ENCODE measurements at places on chromosomes 2 and 18.

- no peak for DNase-seq
Measured at GRCh38 chr2:42327125-42327524, 33.9 kb downstream of the COX7A2L start.

DNA sequence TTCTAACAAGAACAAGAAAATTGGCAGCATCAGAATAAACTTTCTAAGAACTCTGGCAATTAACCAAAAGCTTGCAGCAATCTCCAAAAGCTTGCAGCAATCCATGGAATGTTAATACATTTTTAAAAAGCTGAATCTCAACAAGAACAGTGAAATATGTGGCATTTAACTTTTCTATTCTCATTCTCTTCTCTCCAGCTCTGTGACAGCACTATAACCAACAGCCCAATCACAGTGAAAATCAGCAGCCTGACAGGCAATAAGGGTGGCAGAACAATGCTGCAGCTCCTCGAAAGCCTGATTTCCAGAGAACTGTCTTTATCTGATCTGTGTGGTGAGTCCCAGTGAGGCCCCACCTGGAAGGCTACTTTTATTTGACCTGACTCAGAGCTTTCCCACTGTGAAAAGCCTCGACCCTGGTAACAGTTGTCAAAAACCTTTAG is 60.0 kb downstream of the TMEM131 start:
- DNase-seq: no peak

DNA sequence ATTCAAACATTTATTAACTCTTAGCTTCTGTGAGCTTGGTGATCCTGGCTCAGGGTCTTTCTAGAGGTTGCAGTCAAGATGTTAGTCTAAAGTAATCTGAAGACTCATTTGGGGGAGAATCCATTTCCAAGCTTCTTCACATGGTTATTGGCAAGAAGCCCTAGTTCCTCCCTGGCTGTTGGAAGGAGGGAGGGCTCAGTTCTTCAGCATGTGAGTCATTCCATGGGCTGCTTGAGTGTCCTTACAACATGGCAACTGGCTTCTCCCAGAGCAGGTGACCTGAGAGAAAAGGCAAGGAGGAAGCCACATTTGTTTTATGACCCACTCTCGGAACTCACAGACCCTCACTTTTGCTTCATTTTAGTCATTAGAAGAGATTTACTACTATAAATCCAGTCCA is 10.6 kb upstream of the C2orf74 start:
- DNase-seq: no peak

DNA sequence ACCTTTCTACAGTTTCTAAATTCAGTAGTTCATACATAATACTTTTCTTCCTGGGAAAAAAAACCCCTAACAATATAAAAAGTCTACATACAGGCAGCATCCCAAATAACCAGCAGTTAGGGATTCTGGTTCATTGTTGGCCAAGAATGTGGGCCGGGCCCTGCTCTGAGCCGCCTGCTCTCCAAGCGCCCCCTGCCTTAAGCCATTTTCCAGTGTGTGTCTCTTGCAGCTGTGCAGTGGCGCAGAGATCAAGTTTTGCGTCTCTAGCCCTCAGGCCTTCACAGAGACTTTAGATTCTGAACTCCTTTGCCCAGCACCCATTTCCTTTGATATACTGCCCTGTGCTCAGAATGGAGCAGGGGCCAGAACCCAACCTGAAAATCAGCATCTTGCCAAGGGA is 32.9 kb downstream of the RMC1 start:
- no peak for DNase-seq

DNA sequence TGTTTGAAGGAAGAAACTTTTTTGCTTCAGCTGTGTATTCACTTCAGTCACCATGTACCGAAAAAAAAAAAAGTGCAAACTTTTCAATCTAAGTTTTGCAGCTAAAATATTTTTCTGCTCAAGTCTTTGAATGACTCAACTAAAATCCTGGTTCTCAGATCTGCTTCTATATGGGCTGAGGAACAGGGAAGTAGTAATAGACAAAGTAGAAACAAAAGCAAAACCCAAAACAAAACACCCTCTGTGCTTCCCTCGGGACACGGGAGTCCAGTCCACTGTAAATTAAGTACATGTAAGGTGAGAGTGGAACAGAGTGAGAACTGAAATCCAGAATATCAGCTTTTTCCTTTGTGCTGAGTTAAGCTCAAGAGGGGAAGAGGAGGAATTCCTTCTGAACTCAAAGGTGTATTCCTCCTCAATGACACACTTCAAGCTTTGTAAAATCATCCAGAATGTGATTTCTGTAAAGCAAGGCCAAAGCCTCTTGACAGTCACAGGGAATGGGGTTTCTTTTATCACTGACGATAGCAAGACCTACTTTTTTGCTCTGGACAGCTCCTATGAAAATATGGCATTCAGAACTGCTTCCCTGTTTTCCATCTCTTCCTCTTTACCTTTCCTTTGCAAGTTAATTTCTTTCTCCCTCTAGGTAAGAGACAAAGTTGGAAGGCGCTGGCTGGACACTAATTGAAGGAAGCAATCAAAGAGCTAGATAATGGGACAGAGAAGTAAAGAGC is 433.5 kb upstream of the MMADHC start:
- no peak for DNase-seq

- DNase-seq: no peak
Measured at GRCh38 chr2:20423847-20424246, 23.0 kb upstream of the RHOB start.

- DNase-seq: no peak
Measured at GRCh38 chr2:119608553-119608952, 64.3 kb downstream of the CFAP221 start.

DNA sequence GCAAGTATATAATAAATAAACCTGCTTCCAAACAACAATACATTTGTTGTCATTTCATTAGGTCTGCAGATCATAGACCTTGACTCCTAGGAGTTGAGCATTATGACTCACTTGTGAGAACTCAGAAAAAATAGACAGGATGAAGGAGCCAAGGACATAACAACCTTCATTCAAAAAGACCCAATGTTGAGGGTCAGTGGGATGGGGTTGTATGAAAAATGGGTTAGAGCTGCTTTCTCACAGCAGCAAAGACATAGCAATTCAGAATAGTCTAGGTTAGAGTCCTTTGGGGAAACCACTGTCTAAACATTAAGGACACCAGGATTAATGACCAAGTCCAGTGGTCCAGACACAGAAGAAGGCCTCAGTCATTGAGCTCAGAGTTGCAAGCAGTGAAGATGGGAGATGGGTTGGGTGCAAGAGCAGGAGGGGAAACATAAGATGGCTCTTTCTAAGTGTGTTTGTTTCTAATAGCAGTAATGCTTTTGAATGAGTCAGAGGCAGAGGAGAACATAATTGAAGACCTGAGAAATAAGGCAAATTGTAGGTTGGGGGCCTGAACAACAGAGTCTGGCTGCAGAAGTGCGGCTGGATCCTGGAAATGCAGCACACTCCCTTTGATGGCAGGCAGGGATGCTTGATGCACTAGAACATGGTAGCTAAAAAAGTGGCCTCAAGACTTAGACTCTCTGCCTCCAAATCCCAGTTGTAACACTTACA is 3.7 kb upstream of the SERPINB10 start:
- no peak for DNase-seq

DNA sequence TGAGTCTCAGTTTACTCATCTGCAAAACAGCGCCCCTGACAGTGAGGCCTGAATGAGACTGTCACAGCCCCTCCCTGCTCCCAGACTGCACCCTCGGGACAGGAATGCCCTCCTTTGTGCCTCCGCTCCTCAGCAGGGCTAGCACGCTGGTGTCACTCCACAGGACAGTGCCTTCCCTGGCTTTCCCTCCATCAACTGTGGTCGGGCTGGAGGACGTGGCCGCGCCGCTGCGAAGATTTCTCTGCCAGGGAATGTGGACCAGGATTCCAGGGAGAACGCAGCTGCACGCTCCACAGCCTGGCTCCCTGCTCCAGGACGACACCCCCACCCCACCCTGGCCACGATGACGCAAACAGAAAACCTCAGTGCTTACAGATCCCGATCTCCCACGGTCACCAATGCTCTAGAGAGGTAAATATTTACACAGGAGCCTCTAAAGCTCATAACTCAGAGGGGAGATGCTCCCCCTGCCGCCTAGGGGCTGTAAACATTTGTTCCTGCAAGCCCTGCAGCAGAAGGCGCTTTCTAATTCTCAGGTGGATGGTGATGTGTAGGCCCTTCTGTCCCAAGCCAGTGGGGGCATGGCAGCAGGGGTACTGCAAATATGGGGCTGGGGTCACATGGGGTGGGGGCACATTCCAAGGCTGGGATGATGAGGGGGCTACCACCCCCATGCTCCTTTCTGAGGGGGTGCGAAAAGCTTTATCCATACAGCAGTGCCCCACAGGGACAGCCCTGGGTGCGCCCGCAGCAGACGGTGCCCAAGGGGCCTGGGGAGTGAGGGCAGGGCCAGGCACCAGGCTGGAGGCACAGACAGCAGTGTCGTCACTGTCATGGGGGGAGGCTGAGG is 12.4 kb downstream of the HS6ST1 start:
- no peak for DNase-seq

GRCh38 chr2:240300261-240300821 is 135.1 kb upstream of the GPC1 start:
- DNase-seq: no peak

DNA sequence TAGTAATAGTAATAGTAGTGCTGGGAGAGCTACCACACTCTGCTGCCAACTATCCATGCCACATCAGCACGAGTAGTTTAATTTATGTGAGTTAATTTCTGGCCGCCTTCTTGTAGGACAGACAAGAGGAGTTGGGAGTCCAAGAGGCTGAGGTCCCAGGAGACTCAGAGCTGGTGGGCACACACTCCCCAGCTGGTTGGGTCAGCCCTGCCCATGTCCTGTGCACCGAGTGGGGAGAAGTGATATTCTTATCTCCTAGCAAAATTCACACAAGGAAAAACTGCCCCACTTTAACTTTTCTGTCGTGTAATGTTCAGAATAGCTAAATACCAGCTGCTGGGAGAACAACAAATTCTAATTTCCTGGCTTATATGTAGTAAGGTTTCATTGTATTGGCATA is 15.2 kb upstream of the MAP4K4 start:
- DNase-seq: no peak

GRCh38 chr2:47525167-47525566 is 122.2 kb downstream of the MSH2 start:
- no peak for DNase-seq

DNA sequence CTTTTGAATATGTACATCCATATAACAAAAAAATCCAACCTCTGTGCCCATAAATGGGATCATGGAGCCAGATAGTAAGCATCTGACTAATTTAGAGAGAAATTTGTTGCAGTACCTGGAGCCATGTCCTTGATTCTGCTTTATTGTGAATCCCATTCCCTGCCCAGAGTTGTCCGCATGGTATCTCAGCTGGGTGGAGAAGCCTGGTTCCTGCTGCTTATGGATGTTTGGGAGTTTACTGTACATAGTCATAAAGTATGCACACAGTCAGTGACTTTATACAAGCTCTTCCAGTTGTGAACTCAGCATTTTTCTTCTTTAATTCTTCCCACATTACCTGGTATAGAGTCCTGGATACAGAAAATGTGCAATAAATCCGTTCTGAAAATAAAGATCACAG is 346.0 kb downstream of the FIGN start:
- no peak for DNase-seq

- no peak for DNase-seq
Measured at GRCh38 chr2:12844511-12844910, 127.8 kb downstream of the TRIB2 start.

DNA sequence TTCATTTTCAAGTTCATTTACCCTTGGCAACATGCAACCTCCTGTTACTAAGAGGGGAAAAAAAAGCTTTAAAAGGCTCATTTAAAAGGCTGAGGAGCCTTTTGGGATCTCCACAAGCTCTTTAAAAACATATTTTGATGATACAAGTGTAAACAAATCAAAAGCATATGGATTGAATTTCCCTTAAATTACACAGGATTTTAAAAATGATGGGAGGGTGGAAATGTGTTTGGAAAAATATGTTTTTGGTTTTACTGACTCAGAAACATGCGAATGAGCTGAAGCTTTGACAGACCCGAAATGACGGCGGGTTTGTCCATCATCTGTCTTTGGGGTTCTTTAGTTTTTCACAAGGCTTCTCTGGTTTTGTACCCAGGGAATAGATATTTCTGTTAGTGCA is 180.6 kb upstream of the CCDC68 start:
- DNase-seq: no peak

GRCh38 chr18:45834306-45834705 is 8.8 kb downstream of the SIGLEC15 start:
- no peak for DNase-seq

DNA sequence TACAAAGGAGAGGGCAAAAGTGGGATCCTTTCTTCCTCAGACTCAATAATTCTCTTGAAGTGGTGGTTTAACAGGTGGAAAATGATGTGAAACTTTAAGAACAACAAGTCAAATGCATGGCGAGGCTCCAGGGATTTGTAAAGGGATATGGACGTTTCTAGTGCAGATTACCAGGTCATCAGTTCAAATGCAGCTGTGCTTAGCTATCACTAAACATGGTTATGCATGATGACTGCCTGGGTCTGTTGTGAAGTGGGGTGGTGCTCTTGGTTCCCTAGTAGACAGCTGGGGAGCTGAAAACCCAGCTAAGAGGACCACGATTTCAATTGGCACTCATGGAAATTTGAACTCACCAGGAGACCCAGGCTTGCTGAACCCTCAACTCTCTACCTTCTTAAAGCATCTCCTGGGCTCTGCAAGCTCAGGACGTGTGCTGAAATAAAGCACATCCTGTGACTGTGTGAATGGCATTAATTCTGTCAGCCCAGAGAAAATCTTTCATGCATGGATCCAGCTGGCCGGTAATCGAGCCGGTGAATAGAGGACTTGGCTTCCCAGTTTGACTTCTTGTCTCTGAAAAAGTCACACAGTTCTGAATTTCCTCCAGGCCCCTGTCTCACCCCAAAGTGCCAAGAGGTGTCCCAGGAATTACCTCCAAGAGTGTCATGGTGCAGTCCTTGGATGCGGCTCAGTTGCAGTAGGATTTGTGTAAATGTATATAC is 146.1 kb downstream of the MTX2 start:
- DNase-seq: no peak

- DNase-seq: no peak
Measured at GRCh38 chr2:168717790-168718502, 84.5 kb upstream of the NOSTRIN start.

- DNase-seq: no peak
Measured at GRCh38 chr2:25374827-25375226, 33.1 kb upstream of the DNMT3A start.

GRCh38 chr2:134718817-134719814 is at the start of gene TMEM163:
Gene TMEM163, minus strand, starts transcription at chr2:134719000.
- DNase-seq: no peak

DNA sequence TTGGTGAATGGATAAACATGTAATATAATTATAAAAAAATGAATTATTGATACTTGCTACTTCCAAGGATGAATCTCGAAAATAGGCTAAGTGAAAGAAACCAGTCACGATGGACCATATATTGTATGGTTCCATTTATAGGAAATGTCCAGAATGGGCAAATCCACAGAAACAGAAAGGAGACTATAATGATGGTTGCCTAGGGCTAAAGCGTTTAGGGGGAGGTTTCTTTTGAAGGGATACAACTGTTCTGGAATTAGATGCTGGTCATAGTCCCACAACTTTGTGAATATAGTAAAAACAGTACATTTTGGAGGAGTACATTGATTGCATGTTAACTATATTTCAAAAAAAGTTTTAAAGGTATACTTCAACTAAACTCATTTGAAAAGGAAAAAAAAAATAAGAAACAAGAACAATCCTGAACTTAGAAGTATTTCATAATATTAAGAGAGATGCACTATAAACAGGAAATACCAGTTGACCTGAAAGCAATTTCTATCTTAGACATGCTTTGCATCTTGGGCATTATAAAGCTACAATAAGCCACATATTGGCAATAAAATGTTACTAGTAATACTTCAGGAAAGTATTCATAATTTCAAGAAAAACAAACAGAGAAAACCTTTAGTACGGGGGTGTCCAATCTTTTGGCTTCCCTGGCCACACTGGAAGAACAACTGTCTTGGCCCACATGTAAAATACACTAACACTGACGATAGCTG is 130.0 kb downstream of the C2orf74 start:
- no peak for DNase-seq

GRCh38 chr2:71833855-71834560 is 313.7 kb downstream of the CYP26B1 start:
- no peak for DNase-seq
